HFFc6 (cell line): ENCODE measurements at places on chromosomes 5 and 9. TPM values are rescaled to one million over a fixed set of nuclear protein-coding genes. Genes with fewer than 3 reads are reported as not detected.

The LCN10 gene
- not detected in 3 replicates for total RNA-seq

GRCh38 chr9:10721301-10721700 lies 108.5 kb upstream of the PTPRD start:
- no peak for DNase-seq
- H3K36me3 ChIP-seq = no peaks in the 10 kb centered on the region

DNA sequence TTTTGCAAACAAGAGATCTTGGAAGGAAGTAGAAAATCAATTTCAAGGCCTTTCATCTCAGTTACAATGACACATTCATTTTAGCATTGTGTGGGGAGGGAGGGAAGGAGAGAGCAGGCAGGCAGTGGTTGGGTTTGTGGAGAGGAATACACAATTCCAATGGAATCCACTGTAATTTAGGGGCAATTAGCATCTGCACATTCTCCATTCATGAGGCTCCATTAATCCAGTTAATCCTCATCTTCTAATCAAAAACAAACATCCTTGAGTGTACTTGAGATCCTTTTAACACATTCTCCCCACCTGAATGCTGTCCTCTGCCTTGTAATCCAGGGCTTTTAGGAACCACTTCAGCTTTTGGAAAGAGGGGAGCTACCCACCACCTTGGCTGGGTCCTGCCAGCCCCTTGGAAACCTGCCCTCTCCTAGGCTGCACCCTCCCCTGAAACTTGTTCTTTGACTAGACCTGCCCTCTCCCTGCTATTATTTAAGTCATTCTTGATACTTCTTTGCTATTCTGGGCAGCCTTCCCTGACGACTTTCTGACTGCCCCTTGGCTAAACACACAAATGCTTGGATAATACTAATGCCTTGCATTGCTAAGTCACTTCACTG lies 271.2 kb downstream of the SLIT3 start:
- no peaks in the 10 kb centered on the region for H3K36me3 ChIP-seq
- H3K27me3 ChIP-seq = peaks cover 2% of the 10 kb centered on the region; the same call in 1 of the 2 replicates
- 0 out of 2 replicates have a peak overlapping the region, but pooled peaks have one; percentile 20 for H3K27ac ChIP-seq
- no peak overlapping the region for H3K4me3 ChIP-seq
- DNase-seq = no peak
- no peaks in the 10 kb centered on the region for H3K4me1 ChIP-seq

The SOX30 gene
- 0.10 to 0.27 TPM in 2 of 3 replicates, not detected in the other for total RNA-seq
